ENCODE measurements at places on chromosomes 4 and X.
A peak's percentile ranks its signal among the peaks of the same experiment; 100 is the strongest.

- no peak for DNase-seq
Measured at GRCh38 chr4:182113779-182114178, 129.4 kb upstream of the TENM3 start.

- no peak for DNase-seq
Measured at GRCh38 chr4:142077048-142077447, 440.7 kb downstream of the IL15 start.

DNA sequence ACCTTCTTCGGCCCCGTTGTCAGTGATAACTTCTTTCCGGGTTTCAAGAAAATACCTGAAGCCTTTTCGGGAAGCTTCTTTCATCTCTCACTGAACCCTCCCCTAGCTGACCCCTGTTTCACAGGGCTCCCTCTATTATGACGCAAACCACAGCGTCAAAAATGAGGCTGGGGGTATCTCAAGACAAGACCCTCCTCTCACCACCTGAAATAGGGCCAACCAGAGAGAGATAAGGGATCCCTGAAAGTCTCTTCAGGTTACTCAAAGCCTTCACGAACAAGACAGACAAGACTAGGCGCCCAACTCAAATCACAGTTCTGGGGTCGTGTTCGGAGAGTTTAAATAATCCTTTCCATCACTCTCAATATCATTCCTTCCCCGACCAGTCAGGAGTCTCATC lies 1.2 kb downstream of the PHF8 start:
- no peak for DNase-seq

DNA sequence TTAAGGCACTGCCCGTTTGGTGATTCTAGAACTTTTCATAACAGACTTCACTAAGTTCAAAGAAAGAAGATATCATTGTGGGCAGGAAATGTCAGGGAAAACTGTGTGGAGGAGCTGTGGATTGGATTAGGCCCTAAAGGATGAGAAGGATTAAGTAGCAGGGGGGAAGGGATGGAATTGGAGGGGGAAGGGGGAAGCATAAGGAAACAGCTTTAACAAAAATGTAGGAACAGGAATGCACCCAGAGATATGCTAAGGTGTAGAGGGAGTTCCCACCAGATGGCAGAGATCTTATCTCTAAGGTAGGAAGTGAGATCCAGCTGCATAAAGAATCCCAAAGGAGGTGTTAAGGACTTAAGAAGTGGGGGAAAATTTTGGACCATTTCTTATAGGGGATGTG lies 114.5 kb downstream of the LARP7 start:
- DNase-seq, result no peak

DNA sequence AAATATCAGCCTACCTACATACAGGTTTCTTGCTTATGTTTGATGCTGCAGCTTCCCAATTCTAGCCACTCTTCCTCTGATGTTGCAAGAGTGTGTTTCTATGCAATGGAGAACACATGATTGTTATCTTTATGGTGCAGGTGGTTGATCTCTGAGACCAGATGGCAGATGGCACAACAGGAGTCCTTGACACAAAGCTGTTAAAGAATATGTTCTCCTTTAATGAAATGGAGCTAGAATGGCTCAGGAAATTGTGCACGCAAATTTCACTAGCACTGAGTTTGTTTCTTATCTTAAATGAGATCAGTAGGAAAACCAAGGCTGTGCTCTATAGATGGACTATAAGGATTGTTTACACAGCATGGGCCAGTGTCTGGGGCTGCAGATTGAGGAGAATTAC lies 29.9 kb upstream of the TTC29 start:
- DNase-seq, result no peak

GRCh38 chr4:77994194-77994721 lies 62.9 kb upstream of the FRAS1 start:
- peak; percentile 8 for DNase-seq
